Activated CD8-positive, alpha-beta memory T cell treated with anti-CD3 and anti-CD28 coated beads, Interleukin-2, amount 10 ng/mL, durations not matched to agents 7 days and 5 days (primary cell): ENCODE measurements at places on chromosomes 16 and 17. TPM values are rescaled to one million over a fixed set of nuclear protein-coding genes. Genes with fewer than 3 reads are reported as not detected.

GRCh38 chr16:49489686-49490320 lies 116.2 kb downstream of the C16orf78 start:
- no peaks in the 10 kb centered on the region for H3K4me1 ChIP-seq
- no peak overlapping the region for H3K27ac ChIP-seq
- no peak overlapping the region for H3K4me3 ChIP-seq
- DNase-seq, result no peak

DNA sequence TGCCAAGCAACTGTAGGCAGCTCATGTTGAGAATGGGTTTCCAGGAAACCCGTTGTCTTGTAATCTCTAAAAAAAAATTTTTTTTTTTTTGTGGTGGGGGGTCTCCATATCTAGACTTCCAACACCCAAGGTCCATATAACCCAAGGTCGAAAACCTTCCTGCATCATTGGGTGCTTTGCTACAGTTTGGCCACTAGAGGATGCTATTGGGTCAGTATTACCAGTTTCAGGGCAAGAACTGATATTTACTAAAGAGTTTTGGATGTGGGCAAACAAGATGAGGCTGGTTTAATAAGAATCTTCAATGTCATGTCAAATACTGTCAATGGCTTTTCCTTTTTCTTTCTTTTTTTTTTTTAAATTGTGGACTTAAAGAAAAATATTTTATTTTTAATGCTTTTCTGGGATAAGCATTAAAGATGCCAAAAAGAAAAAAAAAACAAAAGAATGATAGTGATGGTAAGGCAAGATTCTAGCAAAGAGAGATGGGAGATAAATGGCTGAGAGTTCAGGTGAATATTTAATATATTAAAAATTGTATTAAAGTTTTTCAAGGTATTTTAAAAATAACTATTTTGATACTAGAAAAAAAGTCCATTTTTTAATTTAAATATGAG lies 62.2 kb downstream of the DHRS7C start:
- H3K4me3 ChIP-seq, result no peak overlapping the region
- no peaks in the 10 kb centered on the region for H3K4me1 ChIP-seq
- H3K27me3 ChIP-seq, result peaks cover 11% of the 10 kb centered on the region
- H3K36me3 ChIP-seq, result no peaks in the 10 kb centered on the region
- H3K27ac ChIP-seq, result no peak overlapping the region

GRCh38 chr17:52647411-52647810 lies 488.9 kb upstream of the CA10 start:
- no peaks in the 10 kb centered on the region for H3K4me1 ChIP-seq
- H3K36me3 ChIP-seq, result no peaks in the 10 kb centered on the region
- H3K4me3 ChIP-seq, result no peak overlapping the region
- DNase-seq, result no peak

GRCh38 chr16:75913958-75914357 lies 187.7 kb upstream of the CPHXL start:
- H3K4me1 ChIP-seq, result peaks cover 5% of the 10 kb centered on the region
- no peak overlapping the region for H3K27ac ChIP-seq
- no peaks in the 10 kb centered on the region for H3K36me3 ChIP-seq
- no peaks in the 10 kb centered on the region for H3K27me3 ChIP-seq
- no peak for DNase-seq

DNA sequence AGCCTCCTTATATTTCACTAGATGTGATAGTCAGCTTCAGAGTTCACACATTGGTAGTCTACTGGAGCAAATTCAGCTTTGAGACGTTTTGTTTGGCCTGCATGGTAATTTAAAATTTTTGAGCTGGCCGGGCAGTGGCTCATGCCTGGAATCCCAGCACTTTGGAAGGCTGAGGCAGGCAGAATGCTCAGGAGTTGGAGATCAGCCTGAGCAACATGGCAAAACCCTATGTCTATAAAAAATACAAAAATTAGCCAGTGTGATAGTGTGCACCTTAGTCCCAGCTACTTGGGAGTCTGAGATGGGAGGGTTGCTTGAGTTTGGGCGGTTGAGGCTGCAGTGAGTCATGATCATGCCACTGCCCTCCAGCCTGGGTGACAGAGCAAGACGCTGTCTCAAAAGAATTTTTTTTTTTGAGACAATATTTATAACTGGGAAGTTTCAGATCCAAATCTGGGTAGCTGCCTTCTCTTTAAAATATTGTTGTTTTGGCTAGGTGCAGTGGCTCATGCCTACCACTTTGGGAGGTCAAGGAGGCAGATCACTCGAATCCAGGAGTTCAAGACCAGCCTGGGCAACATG lies 4.8 kb upstream of the BLMH start:
- H3K27me3 ChIP-seq, result no peaks in the 10 kb centered on the region
- H3K4me3 ChIP-seq, result no peak overlapping the region
- no peak overlapping the region for H3K27ac ChIP-seq
- no peak for DNase-seq
- H3K36me3 ChIP-seq, result peaks cover 1% of the 10 kb centered on the region
- peaks cover 8% of the 10 kb centered on the region for H3K4me1 ChIP-seq

DNA sequence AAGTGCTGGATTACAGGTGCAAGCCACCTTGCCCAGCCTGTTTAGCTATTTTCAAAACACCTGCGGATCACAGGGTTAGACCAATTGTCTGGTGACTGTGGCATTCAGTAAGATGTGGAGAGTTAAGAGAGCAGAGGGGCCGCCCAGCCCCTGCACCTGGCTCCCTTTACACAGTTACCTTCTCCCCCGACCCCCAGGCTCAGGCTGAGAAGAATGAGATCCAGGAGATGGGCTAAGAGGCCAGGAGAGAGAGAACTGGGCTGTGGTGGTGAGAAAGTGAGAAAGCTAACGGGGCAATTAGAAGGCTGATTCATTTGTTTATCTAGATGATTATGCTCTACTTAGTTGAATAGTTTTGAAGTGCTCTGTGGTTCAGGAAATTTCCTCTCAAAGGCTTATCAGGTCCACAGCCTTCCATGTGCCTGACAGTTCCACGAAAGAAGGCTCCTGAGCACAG lies 67.8 kb upstream of the AXIN2 start:
- H3K27ac ChIP-seq, result no peak overlapping the region
- no peak for DNase-seq
- H3K36me3 ChIP-seq, result no peaks in the 10 kb centered on the region
- H3K4me1 ChIP-seq, result no peaks in the 10 kb centered on the region
- H3K4me3 ChIP-seq, result no peak overlapping the region
- H3K27me3 ChIP-seq, result no peaks in the 10 kb centered on the region

- no peaks in the 10 kb centered on the region for H3K4me1 ChIP-seq
- no peak overlapping the region for H3K27ac ChIP-seq
- H3K27me3 ChIP-seq, result no peaks in the 10 kb centered on the region
- no peaks in the 10 kb centered on the region for H3K36me3 ChIP-seq
Measured at GRCh38 chr16:52492789-52493357, 54.1 kb downstream of the TOX3 start.

DNA sequence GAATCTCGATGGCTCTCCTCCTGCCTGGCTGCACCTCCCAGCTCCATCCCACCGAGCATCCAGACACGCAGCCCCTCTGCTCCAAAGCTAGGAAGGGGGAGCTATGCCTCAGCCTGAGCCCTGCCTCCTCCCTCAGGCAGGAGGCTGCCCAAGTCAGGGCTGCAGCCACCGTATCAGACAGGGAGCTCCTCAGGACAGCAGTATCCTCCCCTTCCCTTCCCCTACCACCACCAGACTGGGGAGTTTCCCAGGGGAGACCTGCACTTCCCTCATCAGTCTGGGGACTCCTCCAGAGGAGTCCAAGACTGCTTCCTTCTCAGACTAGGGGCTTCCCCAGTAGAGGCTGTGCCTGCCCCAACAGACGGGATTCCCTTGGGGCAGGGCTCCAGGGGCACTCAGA lies 17.5 kb downstream of the TMEM132E start:
- no peak overlapping the region for H3K4me3 ChIP-seq
- H3K27me3 ChIP-seq, result peaks cover 39% of the 10 kb centered on the region
- no peak overlapping the region for H3K27ac ChIP-seq
- DNase-seq, result no peak

DNA sequence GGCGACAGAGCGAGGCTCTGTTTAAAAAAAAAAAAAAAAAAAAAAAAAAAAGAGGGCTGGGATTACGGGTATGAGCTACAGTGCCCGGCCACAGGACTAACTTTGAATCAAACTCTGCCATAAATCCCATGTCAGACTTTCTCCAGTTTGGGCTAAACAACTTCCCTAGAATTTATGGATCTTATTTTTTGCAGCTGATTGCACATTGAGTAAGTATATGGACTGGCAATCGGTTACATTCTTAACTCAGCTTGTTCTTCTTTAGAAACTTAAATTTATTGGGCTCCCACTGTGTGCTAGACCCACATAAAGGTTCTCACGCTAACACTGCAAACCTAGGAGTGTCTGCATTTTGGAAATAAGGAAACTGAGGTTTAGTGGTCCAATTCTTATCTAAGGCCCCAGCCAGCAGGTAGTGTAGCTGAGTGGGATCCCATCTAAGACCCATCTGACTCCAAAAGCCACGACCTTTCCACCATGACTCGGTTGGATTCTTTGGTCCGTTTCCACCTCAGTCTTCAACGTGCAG lies 718 bp upstream of the CBFB start:
- DNase-seq, result no peak
- H3K36me3 ChIP-seq, result peaks cover 26% of the 10 kb centered on the region
- peak overlapping the region; percentile 94 for H3K27ac ChIP-seq
- H3K4me3 ChIP-seq, result peak overlapping the region; percentile 92
- peaks cover 46% of the 10 kb centered on the region for H3K4me1 ChIP-seq
- H3K27me3 ChIP-seq, result no peaks in the 10 kb centered on the region

DNA sequence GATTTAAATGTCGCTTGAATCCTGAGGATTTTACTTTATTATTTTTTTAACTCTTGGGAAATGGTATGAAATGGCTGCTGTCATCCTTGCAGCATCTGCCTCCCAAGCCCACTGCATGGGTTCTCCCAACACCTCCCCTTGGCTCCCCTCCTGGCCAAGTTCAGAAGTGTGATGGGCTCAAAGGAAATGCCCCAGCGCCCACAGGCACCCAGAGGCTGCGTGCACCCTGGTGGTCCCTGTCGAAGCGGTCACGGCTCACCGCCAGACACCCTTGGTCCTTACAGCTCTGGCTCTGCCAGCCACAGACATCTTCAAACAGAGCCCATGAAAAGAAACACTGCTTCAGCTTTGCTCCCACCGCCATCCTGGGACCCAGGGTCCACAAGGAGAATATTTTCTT lies 334.7 kb downstream of the SOX9 start:
- no peaks in the 10 kb centered on the region for H3K27me3 ChIP-seq
- H3K36me3 ChIP-seq, result no peaks in the 10 kb centered on the region
- no peaks in the 10 kb centered on the region for H3K4me1 ChIP-seq
- H3K27ac ChIP-seq, result no peak overlapping the region
- no peak overlapping the region for H3K4me3 ChIP-seq

DNA sequence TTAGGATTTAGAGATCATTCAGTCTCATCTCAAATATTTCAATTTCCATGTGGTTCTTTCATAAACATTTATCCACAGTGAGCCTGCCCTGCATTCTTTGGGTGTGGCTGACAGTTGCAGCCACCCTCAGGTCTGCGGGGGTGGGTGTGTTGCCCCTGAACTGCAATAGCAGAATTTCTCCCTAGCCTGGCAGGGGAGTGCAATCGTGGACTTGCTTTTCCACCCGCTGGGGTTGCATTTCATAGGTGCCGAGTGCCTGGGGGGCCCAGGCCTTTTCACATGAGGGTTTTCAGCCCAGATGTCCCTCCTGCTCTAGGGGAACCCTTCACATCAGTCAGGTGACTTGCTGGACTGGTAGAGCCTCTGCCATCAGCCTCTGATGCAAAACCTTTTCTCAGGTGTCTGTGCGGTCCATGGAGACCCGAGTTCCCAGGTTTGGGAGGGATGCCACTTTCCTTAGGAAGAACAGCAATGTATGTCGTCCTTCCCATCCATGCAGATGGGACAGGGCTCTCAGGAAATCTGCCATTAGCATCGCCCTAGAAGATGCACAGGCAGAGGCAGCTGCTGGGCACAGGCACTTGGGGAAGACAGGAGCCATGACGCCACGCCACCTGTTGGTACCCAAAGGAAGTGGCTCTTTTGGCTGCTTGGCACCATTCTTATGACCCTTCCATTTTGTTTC lies 2.4 kb upstream of the USP36 start:
- peaks cover 35% of the 10 kb centered on the region for H3K4me1 ChIP-seq
- DNase-seq, result peak; percentile 79
- H3K27ac ChIP-seq, result no peak overlapping the region
- no peaks in the 10 kb centered on the region for H3K27me3 ChIP-seq

GRCh38 chr17:28555022-28555421 lies 2.6 kb upstream of the UNC119 start:
- no peak overlapping the region for H3K27ac ChIP-seq
- DNase-seq, result no peak
- H3K27me3 ChIP-seq, result no peaks in the 10 kb centered on the region
- H3K36me3 ChIP-seq, result peaks cover 44% of the 10 kb centered on the region
- H3K4me1 ChIP-seq, result peaks cover 32% of the 10 kb centered on the region

DNA sequence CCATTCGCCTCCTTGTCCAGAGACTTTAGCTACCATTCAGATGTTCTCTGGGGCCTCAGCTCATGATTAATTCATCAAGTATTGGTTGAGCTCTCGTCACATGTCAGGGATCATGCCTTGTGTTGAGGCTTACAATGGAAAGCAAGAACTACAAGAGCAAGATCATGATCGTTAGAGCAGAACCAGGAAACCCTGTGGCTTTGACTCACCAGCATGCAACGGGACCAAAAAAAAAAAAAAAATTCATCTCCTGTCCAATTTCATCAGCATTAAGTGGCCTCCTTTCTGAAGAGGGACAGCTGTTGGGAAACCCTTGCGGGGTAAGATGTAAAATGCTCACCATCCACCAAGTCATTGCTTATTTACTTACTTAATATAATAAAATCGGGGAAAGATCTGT lies 12.1 kb upstream of the USP10 start:
- H3K27ac ChIP-seq, result no peak overlapping the region
- H3K4me1 ChIP-seq, result peaks cover 13% of the 10 kb centered on the region
- peaks cover 26% of the 10 kb centered on the region for H3K27me3 ChIP-seq
- DNase-seq, result no peak
- no peaks in the 10 kb centered on the region for H3K36me3 ChIP-seq

The CD300C gene
- total RNA-seq, result 0.56 TPM

The G6PC1 gene
- total RNA-seq, result not detected

The GPR139 gene
- not detected for total RNA-seq

The KRTAP4-9 gene
- total RNA-seq, result not detected
